ENCODE measurements at places on chromosomes 7 and 10.

- DNase-seq, result no peak
These were observed 9.2 kb downstream of the GLCCI1 start for GRCh38 chr7:7977774-7978173.

DNA sequence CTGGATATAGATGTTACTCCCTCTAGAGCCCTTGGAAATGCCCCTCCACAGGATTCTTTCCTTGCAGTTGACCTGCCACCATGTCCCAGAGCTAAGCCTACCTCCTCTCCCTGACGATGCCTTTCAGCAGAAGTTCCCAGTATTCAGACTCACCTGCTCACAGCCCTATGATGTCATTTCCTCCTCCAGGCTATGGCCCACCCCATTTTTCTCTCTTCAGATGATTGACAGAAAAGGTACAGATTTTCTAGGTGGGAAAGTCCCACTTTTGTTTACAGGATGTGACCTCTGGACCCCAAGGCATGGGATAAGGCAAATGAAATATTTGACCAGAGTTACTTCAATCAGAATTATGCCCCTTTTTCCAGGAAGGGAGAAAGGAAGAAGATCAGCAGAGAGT lies 280.2 kb upstream of the PHYHIPL start:
- no peak for DNase-seq

GRCh38 chr10:83542774-83543411 lies 596.4 kb upstream of the GHITM start:
- no peak for DNase-seq

DNA sequence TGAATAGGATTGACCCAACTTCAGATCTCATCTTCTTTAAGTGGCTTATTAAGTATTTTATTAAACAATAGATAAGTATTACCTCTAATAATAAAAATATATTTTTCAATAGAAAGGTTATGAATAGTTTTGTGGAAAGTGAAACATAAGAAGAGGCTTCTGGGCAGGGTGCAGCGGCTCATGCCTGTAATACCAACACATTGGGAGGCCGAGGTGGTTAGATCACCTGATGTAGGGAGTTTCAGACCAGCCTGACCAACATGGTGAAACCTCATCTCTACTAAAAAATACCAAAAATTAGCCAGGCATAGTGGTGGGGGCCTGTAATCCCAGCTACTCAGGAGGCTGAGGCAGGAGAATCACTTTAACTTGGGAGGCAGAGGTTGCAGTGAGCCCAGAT lies 26.5 kb downstream of the GPR85 start:
- no peak for DNase-seq

- DNase-seq, result no peak
These were observed 147.0 kb downstream of the ARID5B start for GRCh38 chr10:62048470-62048869.

- no peak for DNase-seq
These were observed 138.9 kb upstream of the COBL start for GRCh38 chr7:51455513-51455912.

- no peak for DNase-seq
These were observed 414.7 kb upstream of the NRP1 start for GRCh38 chr10:33749067-33749735.

All from stimulated activated CD8-positive, alpha-beta memory T cell treated with anti-CD3 and anti-CD28 coated beads, Interleukin-7, amount 100 ng/mL, for 24 hours (primary cell).